ENCODE measurements at places on chromosomes 2 and 18. TPM values are rescaled to one million over a fixed set of nuclear protein-coding genes. Genes with fewer than 3 reads are reported as not detected.

Gene UGT1A3
- not detected for polyA plus RNA-seq

Gene SATB2
- 18.7 TPM for polyA plus RNA-seq

Gene LAMA3
- 2.0 TPM for polyA plus RNA-seq

Gene PPP3R1
- 71.5 TPM for polyA plus RNA-seq

GRCh38 chr2:43484323-43484930 is 111.4 kb downstream of the THADA start:
- peak; percentile 90 for DNase-seq

DNA sequence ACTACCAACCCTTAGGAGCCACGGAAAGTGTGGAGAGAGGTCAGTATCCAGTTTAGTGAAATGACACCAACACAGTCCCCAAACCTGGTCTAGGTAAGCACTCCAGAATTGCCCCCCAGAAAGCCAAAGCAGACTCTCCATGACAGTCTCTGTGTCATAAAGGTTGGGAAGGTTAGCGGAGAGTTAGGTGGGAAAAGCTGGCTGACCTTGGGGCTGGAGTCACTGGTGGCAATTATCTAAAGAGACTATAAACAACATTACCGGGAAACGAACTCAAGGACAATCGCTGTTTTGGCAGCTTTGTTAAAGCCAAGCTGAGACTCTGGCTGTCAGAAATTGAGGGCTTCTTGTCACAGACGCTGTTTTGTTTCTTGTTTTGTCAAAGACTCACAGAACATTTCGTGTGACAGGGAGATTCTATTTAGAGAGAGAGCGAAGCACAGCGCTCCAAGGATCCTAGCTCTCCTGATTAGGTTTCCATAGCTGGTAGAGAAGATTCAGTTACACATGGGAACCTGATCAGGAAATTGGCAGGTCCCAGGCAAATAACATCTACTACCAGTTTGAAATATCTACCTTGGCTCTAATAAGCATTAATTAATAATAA is 111.3 kb downstream of the LNPK start:
- DNase-seq: no peak

DNA sequence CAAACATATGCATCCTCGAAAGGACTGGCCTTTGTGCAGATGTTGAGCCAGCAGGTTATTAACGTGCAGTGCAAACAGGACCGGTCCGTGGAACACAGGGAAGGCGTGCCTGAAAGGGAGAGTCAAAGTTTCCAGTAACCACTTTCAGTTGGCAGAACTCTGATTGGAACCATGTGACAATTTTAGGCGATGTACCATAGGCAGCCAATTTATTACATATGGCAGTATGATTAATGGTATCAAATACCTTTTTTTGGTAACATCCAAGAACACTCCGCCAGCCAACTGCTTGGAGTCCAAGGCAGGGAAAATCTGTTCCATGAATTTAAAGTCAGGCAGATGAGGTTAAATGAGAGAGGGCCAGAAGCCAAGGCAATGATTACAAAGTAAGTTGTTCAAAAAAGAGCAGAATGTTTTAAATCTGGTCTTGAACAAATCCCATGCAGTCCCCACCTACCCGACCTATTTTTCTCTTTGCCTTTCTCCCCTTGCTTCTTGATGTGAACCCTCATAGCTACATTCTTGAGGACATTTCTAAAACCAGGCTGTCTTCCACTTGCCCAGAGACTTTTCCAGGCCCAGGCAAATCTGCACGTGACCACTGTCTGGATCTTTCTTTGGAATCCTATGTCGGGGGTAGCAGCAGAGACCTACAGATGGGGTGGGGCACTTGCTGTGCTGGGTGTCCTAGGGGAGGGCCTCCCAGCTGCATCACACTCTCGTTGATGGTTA is 351.7 kb downstream of the HRH4 start:
- DNase-seq: no peak

- no peak for DNase-seq
Observed at GRCh38 chr2:98486374-98486981, 41.8 kb downstream of the INPP4A start.

DNA sequence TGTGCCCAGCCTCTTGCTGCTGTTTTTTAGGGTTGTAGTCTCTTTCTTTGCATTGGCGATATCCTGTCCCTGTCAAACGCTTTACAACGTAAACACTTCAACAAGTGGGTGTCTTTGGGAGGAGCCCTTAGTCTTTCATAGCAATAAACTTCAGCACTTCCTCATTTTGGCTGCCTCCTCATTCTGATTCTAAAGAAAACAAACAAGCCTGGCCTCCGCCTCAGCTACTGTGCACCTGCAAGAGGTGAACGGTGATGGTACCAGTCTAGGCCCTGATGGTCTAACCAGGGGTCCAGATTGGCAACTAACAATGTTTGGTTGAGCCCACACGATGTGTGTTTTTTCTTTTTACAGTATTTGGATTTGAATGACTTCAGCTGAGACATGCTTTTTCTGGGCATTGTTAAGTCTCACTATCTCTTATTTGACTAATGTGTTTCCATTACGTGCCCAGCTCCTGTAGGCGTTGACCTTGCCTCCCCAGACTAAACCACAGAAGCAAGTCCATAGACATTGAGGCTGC is 53.2 kb upstream of the CUL3 start:
- DNase-seq: no peak

- DNase-seq: no peak
Observed at GRCh38 chr18:67805261-67805660, 288.7 kb upstream of the DSEL start.

DNA sequence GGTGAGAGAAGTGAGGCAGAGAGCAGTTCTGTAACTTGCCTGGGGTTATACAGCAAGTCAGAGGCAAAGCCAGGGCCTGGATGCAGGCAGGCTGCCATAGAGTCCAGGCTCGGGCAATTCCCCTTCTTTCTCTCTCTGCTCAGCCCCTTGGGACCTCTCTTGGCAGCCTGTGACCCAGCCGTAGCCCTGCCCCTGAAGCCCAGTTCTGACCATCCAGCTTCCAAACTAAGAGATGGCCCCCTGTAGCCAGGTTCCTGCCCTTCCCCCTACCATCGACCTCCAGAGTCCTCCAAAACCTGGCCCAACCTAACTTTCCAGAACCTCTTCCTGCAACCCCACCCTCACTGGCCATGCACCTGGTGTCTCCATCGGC is 201.2 kb downstream of the CTIF start:
- no peak for DNase-seq

DNA sequence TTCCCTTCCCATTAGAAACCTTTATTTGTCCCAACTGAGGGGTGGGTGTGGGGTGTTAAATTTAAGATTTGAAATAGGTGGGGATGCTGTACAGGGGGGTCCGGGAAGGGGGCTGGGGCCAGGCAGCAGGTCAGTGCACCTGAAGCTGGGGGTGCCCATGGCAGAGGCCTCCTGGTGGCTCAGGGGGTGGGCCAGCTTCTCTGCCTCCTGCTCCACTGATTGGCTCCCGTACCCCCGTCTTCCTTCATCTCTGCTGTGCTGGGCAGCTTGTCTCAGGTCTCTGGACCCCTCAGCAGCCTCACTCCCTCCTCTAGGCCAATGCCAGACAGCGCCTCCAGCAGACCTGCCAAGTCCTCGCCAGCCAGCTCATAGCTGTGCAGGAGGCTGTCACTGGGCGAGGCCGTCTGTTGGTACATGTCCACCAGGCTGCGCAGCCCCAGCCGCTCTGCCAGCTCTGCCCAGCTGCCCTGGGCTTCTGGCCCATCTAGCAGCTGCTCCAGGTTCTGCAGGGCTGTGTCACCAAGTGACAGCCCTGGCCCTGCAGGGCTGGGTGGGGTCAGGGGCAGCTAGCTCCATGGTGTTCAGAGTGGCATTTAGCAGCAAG is 2.0 kb upstream of the ANKRD62 start:
- no peak for DNase-seq

DNA sequence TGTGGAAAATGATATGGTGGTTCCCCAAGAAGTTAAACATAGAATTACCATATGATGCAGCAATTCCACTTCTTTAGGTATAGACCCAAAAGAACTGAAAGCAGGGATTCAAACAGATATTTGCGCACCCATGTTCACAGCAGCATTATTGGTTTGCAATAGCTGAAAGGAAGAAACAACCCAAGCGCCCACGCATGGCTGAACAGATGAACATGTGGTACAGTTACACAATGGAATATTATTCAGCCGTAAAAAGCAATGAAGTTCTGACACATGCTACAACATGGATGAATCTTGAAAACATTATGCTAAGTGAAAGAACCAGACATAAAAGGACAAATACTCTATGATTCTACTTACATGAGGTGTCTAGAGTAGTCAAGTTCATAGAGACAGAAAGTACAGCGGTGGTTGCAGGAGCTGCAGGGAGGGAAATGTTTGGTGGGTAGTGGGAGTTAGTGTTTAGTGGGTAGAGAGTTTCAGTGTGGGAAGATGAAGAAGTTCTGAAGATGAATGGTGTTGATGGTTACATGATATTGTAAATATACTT is 26.7 kb upstream of the ASPRV1 start:
- no peak for DNase-seq

DNA sequence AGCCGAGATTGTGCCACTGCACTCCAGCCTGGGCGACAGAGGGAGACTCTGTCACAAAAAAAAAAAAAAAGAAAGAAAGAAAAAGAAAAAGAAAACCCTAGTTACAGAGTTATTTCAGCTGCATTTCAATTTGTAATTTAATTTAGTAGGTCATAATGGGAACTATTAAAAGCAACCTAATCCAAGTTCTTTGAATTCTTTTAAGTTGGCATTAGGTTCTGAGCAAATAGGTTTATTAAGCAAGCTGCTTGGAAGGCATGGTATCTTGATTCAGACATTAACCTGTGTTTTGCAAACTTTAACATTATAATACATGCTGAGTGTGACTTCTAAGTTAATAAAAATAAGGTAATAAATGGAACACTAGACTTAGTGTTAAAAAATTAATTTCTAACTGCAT is 29.8 kb upstream of the COBLL1 start:
- no peak for DNase-seq

GRCh38 chr2:144796936-144797335 is 277.0 kb upstream of the ZEB2 start:
- DNase-seq: peak; percentile 63

GRCh38 chr2:179129574-179130238 is 79.8 kb upstream of the CCDC141 start:
- DNase-seq: no peak

DNA sequence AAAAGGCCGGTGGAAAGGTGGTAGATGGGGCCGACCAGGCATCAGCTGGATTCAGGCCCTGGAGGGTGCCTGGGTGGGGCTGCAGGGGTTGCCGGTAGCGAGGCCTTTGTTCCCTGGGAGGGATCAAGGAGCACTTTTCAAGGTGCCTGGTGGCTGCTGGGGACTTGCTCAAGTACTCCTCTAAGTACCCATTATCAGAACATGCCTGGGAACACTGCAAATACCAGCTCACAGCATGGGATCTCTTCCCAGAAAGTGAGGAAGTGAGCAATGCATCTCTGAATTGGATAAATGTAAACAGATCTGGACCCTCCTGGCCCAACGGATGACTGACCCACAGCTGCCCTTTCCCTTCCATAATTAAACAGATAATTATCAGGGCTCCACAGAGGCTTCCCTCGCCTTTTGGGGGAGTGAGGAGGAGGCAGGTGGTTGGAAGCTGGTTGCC is 210.5 kb downstream of the SH3RF3 start:
- no peak for DNase-seq

GRCh38 chr2:218471036-218471435 is 52.1 kb downstream of the VIL1 start:
- DNase-seq: no peak

- DNase-seq: peak; percentile 70
Observed at GRCh38 chr2:101113441-101114267, 37.5 kb downstream of the TBC1D8 start.

DNA sequence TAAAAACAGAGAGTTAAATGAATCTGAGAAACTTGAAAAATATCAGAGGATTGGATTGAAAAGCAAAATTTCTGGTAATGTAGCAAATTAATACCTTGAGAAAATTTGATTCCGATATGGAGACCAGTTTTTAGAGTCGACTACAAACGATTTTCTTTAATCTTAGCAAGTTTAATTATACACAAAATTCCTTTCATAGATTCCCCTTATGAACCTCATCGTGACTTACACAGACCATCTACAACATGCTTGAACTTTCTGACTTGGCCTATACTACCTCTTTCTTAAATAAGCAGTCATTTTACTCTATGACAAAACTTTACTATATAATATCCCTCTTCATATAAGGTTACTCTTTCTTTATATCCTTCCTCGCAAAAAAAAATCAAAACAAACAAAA is 769.6 kb upstream of the CRIM1 start:
- no peak for DNase-seq

DNA sequence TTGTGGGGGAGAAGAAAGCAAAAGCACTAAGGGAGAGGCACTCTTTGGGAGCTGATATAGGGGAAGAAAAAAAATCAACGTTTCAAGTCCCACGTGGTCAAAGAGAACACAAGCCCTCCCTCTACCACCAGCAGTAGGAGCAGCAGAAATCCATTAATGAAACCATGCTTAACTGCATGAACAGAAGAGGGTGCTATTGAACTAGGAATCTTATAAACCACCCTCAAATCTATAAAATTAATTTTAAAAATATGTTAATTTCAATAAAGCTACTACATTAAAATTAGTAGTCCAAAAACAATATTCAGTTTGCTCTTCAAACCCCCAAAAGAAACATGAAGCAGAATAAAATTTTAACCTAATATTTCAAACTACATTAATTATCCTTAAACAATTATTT is 147.8 kb downstream of the TMEM18 start:
- no peak for DNase-seq

GRCh38 chr18:55105873-55106272 is 146.6 kb upstream of the CCDC68 start:
- DNase-seq: no peak

DNA sequence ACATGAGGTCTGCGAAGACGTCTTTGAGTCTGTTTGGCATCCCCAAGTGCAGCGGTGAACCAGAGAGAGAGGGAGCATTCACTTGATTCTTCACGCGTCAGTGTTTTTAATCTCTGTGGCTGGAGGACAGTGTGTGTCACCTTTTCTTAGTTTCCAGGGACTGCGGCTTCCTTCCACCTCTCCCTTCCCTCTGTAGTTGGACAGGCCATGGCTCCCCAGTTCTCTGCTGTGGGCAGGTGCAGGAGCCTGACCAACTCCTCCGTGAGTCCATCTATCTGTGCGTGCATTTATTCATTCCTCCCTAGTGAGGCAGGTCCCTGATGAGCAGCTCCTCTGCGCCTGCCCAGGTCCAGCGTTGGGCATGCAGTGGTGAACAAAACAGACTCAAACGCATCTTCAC is 42.9 kb downstream of the AGAP1 start:
- DNase-seq: no peak

GRCh38 chr2:173828189-173829142 is 136.7 kb downstream of the SP3 start:
- DNase-seq: no peak

DNA sequence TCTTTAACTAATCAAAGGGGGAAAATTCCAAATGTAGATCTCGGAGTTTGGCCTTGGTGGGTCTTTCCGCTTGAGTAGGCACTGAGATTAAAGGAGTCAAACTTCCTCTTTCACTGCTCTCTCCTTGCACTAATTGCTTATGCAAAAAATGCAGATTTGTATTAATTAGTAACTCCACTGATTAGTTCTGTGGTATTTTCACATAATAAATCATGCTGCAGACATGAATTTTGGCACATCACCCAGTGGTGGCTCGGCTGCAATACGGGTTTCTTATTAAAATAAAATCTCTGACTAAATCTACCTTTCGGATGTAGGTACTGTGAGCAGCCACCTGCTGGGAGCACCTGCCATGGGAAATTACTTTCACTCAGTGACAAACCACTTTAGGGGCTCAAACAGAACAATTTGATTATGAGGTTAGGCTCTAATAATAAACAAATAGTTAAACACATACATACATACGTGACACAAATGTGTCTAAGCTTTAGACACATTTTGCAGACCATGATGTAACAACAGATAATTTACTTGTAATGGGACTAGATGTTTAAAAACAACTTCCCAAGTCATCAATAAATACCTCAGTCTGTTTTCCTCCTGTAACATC is 6.4 kb upstream of the NEUROD1 start:
- no peak for DNase-seq

Measured in left kidney (tissue), 8 donors.